ENCODE measurements at places on chromosomes 16 and 17.

DNA sequence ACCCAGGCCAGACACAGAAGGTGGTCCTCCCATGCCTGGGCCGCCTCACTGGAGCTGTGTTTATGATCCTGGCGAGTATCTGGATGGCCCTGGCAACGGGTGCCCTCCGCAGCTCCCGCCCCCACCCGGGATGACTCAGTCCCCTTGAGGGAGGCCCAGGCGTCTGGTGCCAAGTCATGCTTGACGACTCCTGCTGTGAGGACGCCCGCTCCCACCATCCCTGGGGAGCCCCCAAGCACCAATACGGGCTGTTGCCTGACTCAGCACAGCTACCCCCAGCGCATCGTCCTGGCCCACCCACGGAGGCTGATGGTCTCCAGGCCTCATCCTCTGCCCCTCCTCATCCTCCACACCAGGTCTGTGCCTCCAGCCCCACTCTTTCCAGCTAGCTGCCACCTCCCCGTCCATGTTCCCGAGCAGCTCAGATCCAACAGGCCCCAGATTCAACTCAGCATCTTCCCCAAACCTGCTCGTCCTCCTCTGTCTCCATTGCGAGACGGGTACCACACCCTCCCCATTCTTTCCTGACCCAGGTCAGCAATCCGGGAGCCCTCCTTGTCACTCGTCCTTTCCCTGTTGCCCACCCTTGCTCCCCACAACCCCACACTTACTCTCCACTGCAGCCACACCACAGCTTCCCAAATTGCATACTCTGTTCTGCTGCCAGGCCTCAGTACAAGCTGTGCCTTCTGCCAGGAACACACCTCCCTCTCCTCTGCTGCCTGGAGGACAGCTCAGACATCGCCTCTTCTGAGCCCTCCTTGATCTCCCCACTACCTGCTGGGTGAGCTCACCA lies 2.6 kb downstream of the CAMKK1 start:
- no peak for DNase-seq

GRCh38 chr17:70127221-70127873 lies 42.0 kb upstream of the KCNJ2 start:
- DNase-seq = no peak

DNA sequence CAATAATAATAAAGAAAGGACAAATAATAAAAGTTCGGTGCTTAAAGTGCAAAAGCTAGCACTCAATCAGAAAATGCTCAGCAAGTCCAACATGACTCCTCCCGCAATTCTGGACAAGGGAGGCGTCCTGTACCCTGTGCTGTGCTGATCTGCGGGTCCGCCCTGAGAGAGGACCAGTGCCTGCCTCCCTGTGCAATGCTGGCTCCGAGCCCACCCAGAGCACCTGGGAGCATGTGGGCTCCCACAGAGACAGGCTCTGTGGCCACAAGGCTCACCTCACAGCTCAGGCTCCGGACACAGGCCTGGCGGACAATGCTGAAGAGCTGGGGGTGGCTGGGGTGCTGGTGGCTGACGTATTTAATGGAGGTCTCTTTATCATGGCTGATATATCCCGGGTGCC lies 11.1 kb downstream of the FLCN start:
- DNase-seq = no peak

GRCh38 chr17:72446525-72447250 lies 325.9 kb downstream of the SOX9 start:
- no peak for DNase-seq

DNA sequence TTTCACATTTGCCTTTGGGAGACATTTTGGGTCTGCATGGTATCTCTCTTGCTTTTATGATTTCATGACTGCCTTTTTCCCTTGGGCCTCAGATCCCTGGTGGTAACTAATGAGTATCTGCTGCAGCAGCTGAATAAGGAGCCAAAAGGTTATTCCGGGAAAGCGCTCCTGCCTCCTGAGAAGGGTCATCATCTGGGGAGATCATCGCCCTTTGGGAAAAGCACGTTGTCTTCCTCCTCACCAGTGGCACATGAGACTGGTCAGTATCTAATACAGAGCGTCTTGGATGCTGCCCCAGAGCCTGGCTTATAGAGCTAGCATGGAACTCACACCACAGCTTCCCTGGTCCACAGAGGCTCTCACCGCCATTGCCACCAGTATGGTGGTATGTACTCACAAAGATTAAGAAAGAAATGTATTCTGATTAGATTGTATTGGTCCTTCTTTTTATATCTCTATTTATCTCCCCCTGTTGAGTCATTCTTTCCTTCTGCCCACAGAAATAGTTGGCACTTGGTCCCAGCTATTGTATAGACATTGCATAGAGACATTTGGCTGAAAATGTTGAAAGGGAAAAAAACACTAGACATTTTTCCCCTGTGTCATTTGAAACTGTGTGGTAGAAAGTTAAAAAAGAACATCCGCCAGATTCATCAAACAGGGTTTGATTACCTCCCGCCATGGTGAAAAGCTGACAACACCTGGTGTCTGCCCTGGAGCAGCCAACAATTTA lies 8.4 kb downstream of the TPPP3 start:
- no peak for DNase-seq

DNA sequence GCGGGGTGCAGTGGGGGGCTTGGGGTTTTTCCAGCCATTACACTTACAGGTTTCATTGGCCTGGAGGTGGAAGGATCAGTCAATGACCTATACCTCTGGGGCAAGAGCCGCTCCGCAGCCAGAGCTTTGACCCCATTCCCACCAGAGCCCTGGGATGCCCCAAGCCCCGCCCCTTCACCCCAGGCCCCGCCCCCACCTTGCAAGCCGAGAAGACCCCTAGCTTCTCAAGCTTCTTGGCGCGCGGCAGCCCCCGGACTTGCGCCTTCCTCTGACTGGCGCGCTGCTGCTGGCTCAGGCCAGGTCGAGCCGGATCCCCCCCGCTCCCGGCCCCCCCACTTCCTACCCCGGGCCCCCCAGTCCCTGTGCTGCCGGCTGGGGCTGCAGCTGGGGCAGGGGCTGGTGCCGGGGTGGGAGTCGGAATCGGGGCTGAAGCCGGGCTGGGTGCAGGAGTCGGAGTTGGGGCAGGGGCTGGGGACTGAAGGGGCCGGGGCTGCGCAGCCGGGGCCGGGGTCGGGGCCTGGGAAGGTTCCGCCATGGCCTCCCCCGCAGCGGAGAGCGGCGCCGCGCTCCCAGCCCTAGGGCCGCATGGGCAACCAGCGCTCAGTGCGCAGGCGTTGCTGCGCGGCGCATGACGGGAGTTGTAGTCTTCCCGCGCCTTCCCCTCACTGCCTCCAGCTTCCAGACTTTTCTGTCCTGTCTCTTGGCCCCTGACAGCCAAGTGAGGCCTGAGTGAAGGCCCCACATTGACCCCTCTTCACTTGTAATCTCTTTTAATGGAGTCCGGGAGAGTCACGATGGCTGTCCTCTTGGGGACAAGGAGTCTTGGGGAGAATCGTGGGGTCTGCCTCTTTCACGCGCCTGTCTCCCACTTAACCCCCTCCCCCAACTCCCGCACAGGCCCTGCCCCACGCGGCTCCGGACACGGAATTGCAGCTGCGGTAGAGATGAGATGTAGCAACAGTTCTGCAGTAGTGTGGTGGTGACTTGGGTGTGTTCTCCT lies at the start of gene KAT2A:
TSS of gene KAT2A (minus strand) at position 598 of the 1,000 bp plus-strand sequence. CDS start at position 535, 63 bp downstream.
- no peak for DNase-seq
